ENCODE measurements at places on chromosomes 12 and 14.

- DNase-seq = no peak
Observed at GRCh38 chr12:20017802-20018201, 350.5 kb upstream of the PDE3A start.

DNA sequence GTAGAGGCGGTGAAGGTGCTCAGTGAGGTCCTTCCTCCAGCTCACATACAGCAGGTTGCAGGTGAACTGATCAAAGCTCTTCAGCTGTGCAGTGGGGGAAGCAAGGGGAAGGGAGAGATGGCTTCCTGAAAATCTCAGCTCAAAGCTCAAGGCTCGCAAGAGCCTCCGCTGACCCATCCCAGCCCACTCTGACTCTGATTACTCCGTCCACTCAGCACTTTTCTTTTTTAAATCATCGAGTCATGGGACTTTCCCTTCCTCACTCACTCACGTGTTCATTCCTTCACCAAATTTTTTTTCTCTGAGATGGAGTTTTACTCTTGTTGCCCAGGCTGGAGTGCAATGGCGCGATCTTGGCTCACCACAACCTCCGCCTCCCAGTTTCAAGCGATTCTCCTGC is 4.7 kb downstream of the ABCD4 start:
- DNase-seq = no peak

GRCh38 chr12:114848666-114849065 is 164.7 kb upstream of the TBX3 start:
- no peak for DNase-seq

DNA sequence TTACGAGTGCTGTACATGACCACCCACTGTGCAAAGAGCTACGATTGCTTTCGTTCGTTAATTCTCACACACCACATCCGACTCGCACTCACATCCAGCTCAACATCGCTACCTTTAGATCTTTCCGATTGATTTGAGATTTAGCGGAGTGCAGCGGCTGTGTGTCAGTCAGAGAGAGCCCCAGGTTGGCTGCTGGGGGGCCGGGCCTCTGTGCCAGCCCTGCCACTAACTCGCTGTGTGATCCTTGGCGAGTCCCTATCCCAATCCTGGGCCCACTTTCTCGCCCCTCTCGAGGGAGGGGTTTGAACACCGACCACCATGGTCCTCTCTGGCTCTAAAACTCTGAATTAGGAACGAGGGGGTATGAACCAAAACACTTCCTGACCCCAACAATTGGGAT is 8.6 kb downstream of the DLK1 start:
- DNase-seq = no peak

DNA sequence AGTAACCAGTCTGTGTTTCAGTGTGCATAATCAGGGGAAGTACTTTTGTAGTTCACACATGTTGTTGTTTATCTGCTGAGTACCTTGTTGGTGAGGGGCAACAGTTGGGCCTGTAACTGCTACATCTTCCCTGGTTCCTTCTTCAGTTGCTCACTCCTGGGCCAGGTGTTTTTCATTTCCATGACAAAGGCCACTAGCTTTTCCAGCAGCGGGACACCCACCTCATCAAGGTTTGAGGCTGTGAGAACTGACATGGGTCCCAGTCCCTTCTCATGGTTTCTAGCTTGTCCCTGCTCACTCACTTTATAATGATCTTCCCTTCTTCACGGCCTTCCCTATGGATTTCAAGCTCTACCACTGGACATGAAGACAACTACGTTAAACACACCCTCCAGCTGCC is 1.5 kb upstream of the NOXRED1 start:
- DNase-seq = no peak

DNA sequence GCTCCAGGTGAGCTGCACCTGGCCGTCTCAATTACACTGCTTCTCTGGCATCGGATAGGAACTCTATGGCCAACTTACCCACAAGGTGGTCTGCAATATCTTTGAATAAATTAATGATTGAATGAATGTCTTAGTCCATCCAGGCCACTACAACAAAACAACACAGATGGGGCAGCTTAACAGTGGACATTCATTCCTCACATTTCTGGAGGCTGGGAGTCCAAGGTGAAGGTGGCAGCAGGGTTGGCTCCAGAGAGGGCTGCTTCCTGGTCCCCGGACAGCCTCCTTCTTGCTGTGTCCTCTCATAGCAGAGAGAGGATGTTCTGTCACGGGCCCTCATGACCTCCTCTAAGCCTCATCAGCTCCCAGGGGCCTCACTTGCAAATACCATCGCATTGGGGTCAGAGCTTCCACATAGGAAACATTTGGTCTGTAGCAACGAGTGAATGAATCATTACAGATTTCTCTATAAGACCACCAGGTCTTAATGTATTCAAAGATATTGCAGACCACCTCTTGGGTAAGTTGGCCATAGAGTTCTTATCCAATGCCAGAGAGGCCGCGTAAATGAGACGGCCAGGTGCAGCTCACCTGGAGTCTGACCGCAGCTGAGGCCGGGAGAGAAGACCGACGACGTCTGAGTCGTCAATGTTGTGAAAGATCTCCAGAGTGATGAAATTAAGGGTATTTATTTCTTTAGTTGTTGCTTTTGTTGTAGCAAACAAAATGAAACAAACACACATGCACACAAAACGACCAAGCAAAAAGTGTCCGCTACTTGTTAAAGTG is 182.7 kb upstream of the C14orf180 start:
- DNase-seq = no peak

GRCh38 chr14:34081101-34081575 is 130.3 kb upstream of the EGLN3 start:
- no peak for DNase-seq

DNA sequence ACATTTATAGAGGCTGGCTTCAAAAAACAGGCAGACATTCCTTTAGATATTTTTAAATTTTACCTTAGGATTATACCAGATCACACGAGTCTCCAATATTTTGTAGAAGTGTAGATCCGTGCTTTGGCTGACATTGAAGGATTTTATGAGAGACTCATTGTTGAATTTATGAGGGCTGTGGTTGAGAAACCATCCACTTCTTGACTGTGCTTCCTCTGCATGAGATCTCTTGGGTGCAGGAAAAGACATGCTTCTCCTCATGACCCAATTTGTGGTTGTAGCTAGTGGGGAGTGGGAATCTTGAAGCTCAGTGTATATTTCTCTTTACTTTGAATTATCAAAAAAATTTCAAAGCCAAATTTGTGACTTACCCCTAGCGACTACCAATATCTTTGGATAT is 36.7 kb upstream of the NKX2-8 start:
- DNase-seq = no peak

GRCh38 chr12:15837141-15837790 is 44.9 kb upstream of the STRAP start:
- DNase-seq = no peak

- DNase-seq = no peak
Observed at GRCh38 chr12:104740668-104741067, 217.4 kb downstream of the SLC41A2 start.

DNA sequence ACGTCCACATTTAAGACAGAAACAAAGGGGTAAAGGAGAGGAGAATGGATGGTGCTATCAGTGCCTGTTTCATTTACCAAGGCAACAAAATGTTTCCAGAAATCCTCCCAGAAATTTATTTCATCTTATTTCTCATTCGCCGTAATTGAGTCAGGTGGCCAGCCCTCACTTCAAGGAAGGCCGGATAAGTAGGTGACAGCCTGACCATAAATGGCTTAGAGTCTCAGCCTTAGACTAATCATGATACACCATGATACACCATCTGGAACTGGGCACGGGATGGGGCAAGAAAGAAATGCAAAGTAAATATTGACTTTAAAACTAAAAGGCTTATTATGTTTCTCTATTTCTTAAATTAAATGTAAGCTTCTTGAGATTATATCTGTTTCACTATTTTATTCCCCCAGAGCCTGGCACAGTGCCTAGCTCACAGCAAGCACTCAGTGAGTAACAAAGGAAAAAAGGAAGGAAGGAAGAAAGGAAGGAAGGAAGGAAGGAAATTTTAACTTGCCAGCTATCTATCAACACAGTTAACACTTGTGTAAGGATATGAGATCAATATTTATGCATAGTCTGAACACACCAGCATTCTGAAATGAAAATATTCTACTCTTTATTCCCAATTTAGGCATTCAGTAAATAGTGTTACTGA is 106.1 kb upstream of the FSCB start:
- DNase-seq = no peak
